ENCODE measurements at places on chromosomes 6 and 20.

- DNase-seq = no peak
These were observed 586 bp upstream of the NUP153 start for GRCh38 chr6:17707371-17707651.

DNA sequence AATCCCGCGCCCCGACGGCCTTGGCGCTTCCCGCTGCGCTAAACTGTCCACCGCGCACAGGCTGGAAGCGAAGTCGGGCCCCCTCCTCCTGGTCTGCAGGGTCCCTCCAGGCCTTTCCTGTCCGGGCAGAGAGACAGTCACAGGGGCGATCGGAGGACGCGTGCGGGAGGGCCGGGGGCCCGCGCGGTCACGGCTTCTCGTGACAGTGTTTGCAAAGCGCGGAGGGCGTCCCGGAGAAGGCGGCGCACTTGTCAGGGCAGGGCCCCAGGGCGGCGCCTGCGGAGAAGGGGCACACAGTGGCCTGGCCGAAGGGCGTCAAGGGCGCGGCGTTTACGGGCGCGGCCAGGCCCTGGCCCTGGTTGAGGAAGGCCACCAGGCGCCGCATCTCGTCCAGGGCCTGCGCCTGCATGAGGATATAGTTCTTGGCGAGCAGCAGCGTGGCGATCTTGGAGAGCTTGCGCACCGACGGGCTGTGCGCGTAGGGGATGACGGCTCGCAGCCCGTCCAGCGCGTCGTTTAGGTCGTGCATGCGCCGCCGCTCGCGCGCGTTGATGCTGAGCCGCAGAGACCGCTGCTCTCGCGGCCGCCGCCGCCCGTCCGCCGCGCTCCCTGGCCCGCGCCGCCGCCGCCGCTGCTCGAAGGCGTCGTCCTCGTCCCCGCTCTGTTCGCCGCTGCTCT, 763 bp downstream of the BHLHE23 start:
- peak; percentile 76 for DNase-seq

- no peak for DNase-seq
These were observed 48.7 kb downstream of the AKIRIN2 start for GRCh38 chr6:87653074-87653962.

DNA sequence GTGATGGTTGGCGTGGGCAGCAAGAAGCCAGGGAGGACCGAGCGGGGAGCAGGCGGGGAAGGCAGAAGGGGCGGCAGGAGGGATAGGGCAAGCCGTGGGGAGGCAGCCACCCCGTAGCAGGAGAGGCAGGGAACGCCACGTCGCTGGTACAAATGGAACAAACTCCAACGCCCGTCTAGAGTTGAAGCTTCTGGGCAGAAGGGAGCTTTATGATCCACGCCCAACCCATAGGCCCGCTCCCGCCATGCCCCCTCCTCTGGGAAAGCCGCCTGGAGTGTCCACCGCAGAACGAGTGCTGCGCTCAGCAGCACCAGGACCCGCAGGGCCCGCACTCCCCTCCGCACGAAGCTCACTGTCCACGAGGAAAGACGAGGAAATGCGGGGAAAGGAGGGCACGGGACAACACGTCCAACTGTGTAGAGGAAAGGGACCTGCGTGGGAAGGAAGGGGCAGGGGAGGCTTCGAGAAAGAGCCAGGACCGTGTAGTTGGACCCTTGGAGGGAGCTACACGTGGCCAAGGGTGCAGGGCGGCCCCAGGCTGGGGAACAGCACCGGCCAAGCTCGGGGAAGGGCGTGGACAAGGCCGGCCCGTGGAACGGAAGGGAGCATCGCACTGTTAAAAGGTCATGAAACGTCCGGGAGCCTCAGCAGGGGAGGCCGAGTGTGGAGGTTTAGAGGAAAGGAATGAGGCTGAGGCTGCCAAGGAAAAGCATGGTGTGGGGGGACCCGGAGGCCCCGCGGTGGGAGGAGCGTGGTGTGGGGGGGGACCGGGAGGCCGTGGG, 204.0 kb downstream of the DLL1 start:
- DNase-seq = no peak

- DNase-seq = no peak
These were observed 37.0 kb downstream of the PEX7 start for GRCh38 chr6:136859430-136859829.

- DNase-seq = no peak
These were observed 35.5 kb downstream of the HLA-F start for GRCh38 chr6:29758761-29759160.

DNA sequence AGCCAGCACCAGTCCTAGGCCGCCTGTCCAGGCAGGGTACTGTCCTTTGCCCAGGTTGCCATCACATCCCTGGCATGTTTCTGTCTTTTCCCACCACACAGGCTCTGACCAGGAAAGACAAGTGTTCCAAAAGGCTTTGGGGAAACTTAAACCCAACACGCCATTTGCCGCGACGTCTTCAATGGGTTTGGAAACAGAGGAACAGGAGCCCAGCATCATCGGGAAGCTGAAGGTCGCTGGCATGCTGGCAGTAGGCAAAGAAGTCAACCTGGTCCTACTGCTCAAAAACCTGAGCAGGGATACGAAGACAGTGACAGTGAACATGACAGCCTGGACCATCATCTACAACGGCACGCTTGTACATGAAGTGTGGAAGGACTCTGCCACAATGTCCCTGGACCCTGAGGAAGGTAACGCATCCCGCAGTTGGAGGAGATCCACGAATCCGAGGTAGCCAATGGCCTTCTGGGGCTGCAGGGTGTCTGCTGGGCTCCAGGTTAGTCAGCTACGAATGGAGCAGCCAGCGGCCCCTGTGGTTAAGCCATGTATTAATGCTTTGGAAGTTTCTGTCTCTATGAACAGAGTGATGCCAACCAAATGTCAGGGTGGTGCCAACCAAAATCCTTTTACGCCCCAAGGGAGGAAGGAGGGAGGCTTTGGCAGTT, 36.2 kb downstream of the TGM3 start:
- DNase-seq = no peak

DNA sequence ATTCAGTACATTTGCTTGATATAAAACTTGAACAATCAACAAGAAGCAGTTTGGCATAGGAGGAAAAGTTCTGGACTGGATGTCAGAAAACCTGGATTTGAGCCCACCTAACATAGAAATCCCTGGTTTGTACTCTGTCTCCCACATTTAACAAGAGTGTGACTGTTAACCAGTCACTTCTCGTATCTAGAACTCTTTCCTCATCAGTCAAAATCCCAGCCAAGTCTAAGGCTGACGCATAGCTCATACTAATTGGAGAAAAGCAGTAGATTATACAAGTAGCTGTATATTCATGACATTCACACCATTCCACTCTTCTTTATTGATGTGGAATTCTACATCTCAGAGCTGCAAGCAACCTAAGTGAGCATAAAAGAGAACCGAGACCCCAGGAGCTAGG, 222.7 kb downstream of the PHACTR1 start:
- no peak for DNase-seq

DNA sequence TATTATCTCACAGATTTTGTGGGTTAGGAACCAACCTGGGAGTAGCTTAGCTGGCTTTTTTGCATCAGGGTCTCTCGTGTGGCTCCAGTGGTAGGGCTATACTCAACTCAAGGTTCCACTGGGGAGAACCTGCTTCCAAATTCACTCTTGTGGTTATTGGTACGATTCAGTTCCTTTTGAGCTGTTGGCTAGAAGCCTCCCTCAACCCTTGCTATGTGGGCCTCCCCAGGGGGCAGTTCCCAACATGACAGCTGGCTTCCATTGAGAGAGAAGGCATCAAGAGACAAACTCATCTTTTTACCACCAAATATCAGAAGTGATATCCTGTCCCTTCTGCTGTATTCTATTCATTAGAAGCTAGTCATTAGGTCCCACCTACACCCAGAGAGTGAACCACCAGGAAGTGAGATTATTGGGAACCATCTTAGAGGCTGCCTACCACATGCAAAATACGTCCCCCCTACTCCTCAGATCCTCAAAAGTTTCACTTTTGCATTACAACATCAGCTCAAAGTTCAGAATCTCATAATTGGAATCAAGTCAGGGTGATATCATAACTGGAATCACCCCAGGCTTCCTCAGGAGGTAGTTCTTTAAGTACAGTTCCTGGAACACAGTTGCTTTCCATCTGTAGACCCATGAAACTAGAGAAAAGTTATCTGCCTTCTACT, 30.9 kb downstream of the MKKS start:
- DNase-seq = no peak

GRCh38 chr6:36533321-36533720, 14.0 kb downstream of the STK38 start:
- no peak for DNase-seq

DNA sequence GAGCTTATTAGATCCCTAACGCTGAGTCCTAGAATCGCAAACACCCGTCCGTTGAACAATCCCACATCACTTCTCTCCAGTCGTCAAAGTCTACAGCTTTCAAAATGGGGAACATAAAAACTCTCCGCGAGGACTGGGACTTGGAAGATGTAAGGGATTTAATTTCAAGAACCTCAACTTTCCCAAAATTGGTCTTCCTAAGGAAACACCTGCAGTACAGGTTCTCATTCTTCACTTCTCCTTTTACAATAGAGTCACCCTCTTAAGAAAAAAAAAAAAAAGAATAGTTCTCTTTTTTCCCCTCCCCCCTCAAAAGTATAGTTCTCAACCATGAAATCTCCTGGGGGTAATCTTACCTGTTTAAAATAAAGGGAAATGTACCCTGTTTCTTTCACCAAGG, 6.6 kb upstream of the ZBTB22 start:
- no peak for DNase-seq

DNA sequence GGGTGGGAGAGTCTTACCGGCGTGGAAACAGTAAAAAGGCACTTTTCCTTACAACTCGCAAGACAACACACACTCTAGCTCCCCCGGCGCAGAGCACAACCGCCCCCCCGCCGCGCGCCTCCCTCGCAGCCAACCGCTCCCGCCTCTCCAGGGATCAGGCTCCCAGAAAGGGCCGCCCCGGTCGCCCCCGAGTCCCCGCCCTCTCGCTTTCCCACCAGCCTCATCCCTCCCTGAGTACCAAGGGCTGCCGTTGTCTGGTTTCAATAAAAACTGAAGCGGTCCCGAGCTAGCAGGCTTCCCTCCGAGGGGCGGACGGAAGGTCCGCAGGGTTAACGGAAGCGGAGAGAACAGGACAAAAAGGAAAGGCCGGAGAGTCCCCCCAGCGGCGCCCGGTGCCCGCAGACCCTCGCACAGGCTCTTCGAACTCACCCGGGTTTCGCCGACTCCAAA, 804 bp downstream of the ELOVL5 start:
- peak; percentile 79 for DNase-seq

DNA sequence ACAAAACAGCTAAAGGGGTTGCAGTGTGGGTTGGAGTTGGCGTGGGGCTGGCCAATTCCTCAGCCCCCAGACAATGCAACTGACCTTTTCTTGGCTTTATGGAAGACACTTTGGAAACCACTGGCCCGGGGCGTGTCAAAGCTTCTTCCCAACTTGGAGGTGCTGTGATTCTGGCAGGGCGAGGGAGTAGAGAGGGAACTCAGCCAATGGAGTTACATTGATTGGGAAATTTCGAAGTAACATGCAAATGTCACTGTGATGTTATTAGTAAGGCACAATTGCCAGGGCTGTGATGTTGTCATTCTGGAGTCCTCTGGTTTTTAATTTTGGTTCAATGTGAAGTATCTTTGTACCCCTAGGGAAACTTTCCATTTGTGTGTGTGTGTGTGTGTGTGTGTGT, 41.5 kb upstream of the EPB41L1 start:
- no peak for DNase-seq

DNA sequence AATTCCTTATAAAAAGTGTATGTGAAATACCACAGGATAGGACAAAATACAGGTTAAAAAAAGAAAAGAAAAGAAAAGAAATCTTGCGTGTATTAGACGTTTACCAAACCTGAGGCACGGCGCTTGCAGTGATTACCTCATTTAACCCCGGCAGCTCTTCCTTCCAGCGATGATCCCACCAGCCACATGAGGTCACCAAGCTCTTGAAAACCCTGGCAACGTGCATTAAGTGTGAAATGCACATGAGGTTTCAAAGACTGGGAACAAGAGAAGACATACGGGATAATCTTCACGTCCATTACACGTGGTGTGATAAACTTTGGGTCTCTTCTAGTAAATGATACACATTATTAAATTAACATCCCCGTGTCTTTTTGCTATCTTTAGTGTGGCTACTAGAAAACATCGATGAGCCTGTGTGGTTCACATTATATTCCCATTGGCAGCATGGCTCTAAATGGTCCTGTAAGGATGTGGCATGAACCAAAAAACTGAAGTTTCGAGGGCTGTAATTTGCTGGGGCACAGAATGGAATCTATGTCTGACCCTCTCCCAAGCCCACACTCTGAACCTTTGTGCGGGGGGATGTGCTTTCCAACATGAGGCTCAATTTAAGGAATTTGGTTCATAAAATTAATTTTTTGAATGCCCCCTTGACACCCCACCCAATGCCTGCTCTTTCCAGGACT, 59.2 kb upstream of the THBS2 start:
- DNase-seq = no peak

DNA sequence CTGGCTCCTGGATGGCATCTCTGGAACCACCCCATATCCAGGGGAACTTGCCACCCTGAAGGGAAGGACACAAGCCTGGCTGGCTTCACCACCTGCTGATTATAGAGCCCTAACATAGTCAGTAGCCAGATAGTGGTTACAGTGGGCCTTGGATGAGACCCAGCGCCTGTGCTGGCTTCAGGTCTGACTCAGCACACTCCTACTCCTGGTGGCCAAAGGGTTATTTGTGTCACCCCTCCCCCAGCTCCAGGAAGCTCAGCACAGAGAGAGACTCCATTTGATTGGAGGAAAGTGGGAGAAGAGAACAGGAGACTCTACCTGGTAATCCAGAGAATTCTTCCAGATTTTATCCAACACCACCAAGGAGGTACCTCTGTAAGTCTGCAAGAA, 12.8 kb downstream of the SNX14 start:
- no peak for DNase-seq

DNA sequence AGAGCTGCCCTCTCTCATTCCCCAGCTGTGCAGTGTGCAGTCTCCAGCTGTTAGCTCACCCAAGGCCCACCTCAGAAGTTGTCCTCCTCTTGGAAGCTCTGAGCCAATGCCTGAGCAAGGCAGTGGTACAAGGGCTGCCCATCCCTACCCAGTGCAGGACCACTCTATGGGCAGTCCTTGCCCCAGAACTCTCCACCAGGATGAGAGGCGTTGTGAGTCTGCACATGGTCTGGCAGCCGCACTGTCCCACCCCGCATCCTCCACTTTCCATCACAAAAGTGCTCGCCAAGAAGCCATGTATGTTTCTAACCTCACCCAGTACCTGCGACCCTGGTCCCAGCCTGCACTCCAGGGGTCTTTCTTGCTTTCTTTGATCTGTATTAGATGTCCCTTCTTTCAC, 175.1 kb upstream of the PMEPA1 start:
- DNase-seq = no peak

- DNase-seq = no peak
These were observed 138.6 kb downstream of the BCKDHB start for GRCh38 chr6:80245043-80245442.

DNA sequence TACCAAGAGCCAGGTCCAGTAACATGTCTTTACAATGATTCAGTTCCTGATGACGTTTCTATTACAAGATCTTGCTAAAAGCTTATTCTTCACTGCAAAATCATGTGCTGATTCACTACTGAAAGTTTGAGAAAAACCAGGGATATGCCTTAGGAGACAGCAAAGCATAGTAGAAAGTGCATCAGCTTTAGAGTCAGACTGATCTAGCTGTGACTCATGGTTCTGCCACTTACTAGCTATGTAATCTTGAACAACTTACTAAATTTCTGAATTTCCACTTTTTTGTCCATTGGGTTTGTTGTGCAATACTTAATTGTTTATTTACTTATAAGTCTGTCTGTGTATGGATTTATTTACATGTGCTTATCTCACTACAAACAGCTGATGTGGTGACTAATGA, 198.5 kb upstream of the RSPO3 start:
- DNase-seq = no peak
